CD8-positive, alpha-beta memory T cell (primary cell): ENCODE measurements at places on chromosomes 2 and 18.

DNA sequence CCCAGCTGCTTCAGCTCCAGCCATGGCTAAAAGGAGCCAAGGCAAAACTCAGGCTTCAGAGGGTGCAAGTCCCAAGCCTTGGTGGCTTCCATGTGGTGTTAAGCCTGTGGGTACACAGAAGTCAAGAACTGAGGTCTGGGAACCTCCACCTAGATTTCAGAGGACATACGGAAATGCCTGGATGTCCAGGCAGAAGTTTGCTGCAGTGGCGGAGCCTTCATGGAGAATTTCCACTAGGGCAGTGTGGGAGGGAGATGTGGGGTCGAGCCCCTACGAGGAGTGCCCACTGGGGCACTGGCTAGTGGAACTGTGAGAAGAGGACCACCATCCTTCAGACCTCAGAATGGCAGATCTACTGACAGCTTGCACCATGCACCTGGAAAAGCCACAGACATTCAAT lies 76.1 kb upstream of the KCTD1 start:
- H3K4me3 ChIP-seq: no peak overlapping the region
- no peaks in the 10 kb centered on the region for H3K4me1 ChIP-seq
- no peaks in the 10 kb centered on the region for H3K36me3 ChIP-seq
- H3K27me3 ChIP-seq: no peaks in the 10 kb centered on the region
- DNase-seq: no peak

DNA sequence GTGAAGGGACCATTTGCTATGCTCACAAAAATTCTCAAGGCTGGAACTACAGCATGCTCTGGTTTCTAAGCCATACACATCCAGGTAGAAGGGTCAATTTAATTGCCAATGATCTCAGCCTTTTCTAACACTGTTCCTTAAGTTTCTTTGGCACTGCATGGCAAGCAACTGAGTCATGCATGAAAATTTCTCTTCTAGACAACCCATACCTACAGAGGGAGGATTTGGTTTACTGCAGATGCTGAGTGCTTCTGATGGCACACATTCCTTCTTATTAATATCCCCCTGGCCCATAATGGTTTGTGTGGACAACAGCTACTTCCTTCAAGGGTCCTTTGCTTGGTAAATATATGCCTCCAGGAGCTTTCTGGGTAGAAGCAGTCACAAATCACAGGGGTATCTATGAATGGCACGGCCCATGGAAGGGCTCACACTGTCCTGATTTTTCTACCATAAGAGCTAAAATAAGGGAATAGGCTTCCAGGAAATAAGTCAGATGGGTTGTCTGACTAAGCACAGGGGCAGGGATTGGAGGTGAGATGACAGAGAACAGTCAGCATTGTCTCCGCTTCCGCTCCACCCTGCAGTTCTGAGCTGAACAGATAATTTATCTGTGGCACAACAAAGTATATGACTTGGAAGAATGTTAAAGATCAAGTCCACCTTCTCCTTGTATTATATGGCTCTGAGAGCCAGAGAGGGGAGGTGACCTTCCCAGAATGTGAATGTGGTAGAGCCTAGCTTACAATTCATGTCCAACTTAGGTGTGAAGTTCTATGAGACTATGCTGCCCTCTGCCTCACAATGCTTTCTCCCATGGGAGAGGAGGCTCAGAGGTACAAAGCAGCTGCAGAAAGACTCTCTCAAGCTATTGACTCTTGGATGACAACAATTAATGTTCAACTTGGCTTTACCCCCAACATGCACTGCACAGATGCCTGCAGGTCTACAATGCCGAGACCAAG lies 199.2 kb upstream of the TNP1 start:
- no peak overlapping the region for H3K4me3 ChIP-seq
- H3K36me3 ChIP-seq: no peaks in the 10 kb centered on the region
- H3K4me1 ChIP-seq: no peaks in the 10 kb centered on the region
- H3K27ac ChIP-seq: no peak overlapping the region

GRCh38 chr2:143805666-143806065 lies 676.4 kb downstream of the ARHGAP15 start:
- no peaks in the 10 kb centered on the region for H3K36me3 ChIP-seq
- H3K4me3 ChIP-seq: no peak overlapping the region
- no peaks in the 10 kb centered on the region for H3K4me1 ChIP-seq
- H3K27me3 ChIP-seq: no peaks in the 10 kb centered on the region
- H3K27ac ChIP-seq: no peak overlapping the region
- DNase-seq: no peak

DNA sequence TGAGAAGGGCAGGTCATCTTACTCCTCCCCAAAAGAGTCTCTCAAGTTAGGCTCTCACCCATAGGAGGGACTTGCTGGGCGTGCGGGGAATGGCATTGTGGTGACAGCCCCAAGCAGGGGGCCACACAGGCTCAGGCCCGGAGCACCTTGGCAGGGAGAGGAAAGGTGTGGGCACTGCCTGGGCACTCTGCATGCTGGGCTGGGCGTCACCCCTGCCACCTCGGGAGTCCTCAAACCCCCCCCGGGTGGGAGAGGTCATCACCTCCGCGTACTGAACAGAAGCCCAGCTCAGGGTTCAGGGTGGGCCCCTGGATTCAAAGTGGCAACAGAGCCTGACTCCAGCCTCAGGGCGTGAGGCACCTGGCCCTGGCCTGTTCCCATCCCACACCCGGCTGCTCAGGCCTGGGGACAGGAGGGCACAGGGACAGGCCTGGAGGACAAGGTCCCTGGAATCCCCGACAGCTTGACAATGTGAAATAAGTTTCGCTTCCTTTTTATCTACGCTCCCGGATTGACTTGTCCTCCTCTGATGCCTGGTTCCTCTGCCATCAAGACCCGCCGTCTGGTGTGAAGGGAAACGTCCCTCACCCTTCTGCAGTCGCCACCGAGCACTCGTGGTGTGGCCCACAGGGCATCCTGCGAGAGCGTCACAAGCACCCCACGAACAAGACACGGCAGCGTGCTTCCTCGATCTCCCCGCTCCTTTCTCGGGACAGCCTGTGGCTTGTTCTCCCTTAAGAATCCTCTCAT lies 97.8 kb downstream of the HDAC4 start:
- peaks cover 18% of the 10 kb centered on the region for H3K4me1 ChIP-seq
- no peaks in the 10 kb centered on the region for H3K36me3 ChIP-seq
- H3K27ac ChIP-seq: no peak overlapping the region
- no peak for DNase-seq

- H3K4me1 ChIP-seq: no peaks in the 10 kb centered on the region
- no peaks in the 10 kb centered on the region for H3K27me3 ChIP-seq
- no peak overlapping the region for H3K27ac ChIP-seq
- no peak overlapping the region for H3K4me3 ChIP-seq
- DNase-seq: no peak
These were observed 23.5 kb upstream of the PMAIP1 start for GRCh38 chr18:59876310-59876626.

- no peak overlapping the region for H3K4me3 ChIP-seq
- H3K4me1 ChIP-seq: no peaks in the 10 kb centered on the region
- no peak for DNase-seq
- no peaks in the 10 kb centered on the region for H3K36me3 ChIP-seq
- no peaks in the 10 kb centered on the region for H3K27me3 ChIP-seq
These were observed 894.5 kb upstream of the POU3F3 start for GRCh38 chr2:103959174-103960128.

GRCh38 chr2:186611526-186611925 lies 21.7 kb downstream of the ITGAV start:
- H3K4me1 ChIP-seq: no peaks in the 10 kb centered on the region
- DNase-seq: no peak
- H3K27ac ChIP-seq: no peak overlapping the region
- H3K4me3 ChIP-seq: no peak overlapping the region
- H3K27me3 ChIP-seq: no peaks in the 10 kb centered on the region

GRCh38 chr2:48274040-48274439 lies 255.9 kb upstream of the STON1 start:
- no peak overlapping the region for H3K4me3 ChIP-seq
- H3K27ac ChIP-seq: no peak overlapping the region
- DNase-seq: no peak
- H3K27me3 ChIP-seq: no peaks in the 10 kb centered on the region
- H3K36me3 ChIP-seq: no peaks in the 10 kb centered on the region

DNA sequence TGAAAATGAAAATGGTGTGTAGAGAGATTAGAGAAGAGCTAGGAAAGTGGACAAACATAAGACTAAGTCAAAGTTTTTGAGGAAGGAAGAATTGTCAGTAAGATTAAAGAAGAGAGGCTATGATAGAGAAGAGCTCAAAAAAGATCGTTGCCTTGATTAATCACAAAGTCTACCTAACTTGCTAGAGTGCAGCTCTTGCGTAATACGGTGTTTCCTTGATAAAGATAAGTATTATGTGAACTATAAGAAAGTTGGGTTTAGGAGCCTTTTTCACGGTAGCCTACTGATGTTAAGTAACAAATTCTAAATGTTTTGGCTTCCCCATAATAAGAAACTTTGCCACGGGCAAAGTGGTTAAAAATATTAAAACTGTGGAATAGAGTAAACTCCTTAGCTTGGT lies 226.4 kb upstream of the NRXN1 start:
- no peak overlapping the region for H3K27ac ChIP-seq
- no peaks in the 10 kb centered on the region for H3K4me1 ChIP-seq
- no peak for DNase-seq
- H3K36me3 ChIP-seq: no peaks in the 10 kb centered on the region
- H3K27me3 ChIP-seq: no peaks in the 10 kb centered on the region

- H3K4me1 ChIP-seq: no peaks in the 10 kb centered on the region
- H3K27me3 ChIP-seq: no peaks in the 10 kb centered on the region
- no peak for DNase-seq
- H3K27ac ChIP-seq: no peak overlapping the region
These were observed 19.1 kb downstream of the PARD6G start for GRCh38 chr18:80228051-80228848.

GRCh38 chr2:9033385-9034168 lies 30.1 kb upstream of the MBOAT2 start:
- H3K27me3 ChIP-seq: no peaks in the 10 kb centered on the region
- no peak overlapping the region for H3K4me3 ChIP-seq
- H3K4me1 ChIP-seq: no peaks in the 10 kb centered on the region
- H3K36me3 ChIP-seq: no peaks in the 10 kb centered on the region

- H3K36me3 ChIP-seq: no peaks in the 10 kb centered on the region
- peaks cover 80% of the 10 kb centered on the region for H3K27me3 ChIP-seq
- no peak overlapping the region for H3K4me3 ChIP-seq
- H3K4me1 ChIP-seq: peaks cover 7% of the 10 kb centered on the region
- H3K27ac ChIP-seq: no peak overlapping the region
- no peak for DNase-seq
These were observed 2.4 kb upstream of the PAX3 start for GRCh38 chr2:222301053-222301795.

- no peak overlapping the region for H3K27ac ChIP-seq
- no peaks in the 10 kb centered on the region for H3K4me1 ChIP-seq
- H3K27me3 ChIP-seq: no peaks in the 10 kb centered on the region
- no peak for DNase-seq
- no peaks in the 10 kb centered on the region for H3K36me3 ChIP-seq
These were observed 202.3 kb downstream of the SLC8A1 start for GRCh38 chr2:40249577-40249976.

DNA sequence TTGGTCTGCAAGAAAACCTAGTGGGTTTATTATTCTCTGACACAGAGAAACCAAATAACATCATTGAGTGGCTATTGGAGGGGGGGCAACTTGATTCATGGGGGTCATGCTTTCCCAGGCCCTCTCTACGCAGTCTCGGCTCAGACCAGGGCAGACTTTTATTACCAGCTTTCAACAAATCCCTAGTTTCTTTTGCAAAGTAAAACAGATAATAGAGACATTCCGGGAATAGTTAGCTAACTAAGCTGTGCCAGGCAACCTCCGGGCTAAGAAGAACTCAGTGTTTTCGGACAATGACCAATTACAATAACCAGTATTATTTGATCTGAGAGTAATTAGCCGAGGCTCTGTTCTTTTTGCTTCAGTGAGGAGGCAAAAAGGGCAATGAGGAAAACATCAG lies 66.3 kb downstream of the CDK15 start:
- DNase-seq: no peak
- no peak overlapping the region for H3K4me3 ChIP-seq
- no peaks in the 10 kb centered on the region for H3K4me1 ChIP-seq
- no peaks in the 10 kb centered on the region for H3K27me3 ChIP-seq

DNA sequence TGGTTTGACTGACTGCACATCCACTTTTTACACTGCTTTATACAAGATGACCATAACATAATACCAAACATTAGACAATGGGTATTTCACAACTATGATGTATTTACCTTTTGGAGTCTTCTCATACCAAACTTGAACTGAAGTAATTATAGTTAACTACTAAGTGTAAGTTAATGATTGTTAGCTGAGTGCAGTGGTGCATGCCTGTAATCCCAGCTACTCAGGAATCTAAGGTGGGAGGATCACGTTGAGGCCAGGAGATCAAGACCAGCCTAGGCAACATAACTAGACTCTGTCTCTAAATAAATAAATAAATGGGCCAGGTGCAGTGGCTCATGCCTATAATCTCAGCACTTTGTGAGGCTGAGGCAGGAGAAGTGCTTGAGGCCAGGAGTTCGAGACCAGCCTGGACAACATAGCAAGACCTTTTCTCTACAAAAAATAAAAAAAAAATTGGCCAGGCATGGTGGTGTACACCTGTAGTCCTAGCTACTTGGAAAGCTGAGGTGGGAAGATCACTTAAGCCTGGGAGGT lies 44.9 kb upstream of the ORC2 start:
- H3K36me3 ChIP-seq: peaks cover 36% of the 10 kb centered on the region
- H3K4me1 ChIP-seq: no peaks in the 10 kb centered on the region
- H3K27ac ChIP-seq: no peak overlapping the region
- no peak overlapping the region for H3K4me3 ChIP-seq
